ENCODE measurements at places on chromosomes 3 and 15.

DNA sequence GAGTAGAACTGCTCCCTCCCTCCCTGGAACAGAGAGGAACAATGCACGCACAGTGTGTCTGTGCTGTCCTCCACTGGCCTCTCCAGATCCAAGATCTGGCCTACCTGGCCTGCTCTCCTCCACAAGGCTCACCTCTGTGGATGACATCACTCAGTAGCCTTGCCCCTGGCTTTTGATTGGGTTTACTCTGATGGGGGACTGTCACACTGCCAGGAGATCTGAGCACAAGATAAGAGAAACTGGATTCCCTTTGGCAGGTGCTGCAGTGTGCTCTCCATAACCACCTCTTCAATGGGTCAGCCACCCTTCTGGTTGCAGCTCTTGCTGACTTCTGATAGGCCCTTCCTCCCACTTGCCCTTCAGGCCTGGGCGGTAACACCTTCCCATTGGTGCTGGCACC is 22.6 kb upstream of the ANO10 start:
- no peak for DNase-seq

DNA sequence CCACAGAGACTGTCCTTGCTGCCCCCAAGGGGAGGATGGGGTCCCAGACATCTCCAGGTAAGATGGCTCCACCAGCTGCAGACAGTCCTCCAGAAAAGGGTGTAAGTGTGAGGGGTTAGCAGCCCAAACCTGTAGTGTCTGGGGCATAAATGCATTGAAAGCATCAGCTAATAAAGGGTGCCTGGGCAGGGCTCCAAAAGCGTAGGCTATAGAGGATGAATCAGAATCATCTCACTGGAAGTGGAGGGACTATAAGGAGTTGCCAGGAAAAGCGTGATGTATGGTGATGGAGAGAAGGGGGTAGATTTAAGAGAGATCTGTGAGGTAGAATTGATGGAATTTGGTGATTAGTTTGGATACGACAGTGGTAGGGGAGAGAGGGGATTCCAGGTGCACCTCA is 79.9 kb upstream of the ONECUT1 start:
- no peak for DNase-seq

DNA sequence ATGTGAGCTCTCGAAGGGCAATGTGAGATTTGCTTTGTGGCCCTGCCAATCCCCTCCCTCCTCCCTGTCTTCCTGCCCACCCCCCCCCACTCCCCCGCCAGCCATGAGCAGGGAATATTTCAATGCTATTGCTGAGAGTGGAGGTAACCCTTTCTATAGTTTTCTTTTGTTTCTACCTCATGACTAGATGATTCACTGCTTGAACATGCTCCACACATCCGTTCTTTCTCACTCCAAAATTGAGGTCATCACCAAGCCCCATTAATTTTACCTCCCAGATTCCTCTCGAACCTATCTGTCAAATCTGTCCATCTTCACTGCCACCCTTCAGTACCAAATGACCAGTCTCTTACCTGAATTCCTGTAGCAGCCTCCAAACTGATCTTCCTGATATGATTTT is 12.2 kb downstream of the ZNF774 start:
- peak; percentile 75 for DNase-seq

DNA sequence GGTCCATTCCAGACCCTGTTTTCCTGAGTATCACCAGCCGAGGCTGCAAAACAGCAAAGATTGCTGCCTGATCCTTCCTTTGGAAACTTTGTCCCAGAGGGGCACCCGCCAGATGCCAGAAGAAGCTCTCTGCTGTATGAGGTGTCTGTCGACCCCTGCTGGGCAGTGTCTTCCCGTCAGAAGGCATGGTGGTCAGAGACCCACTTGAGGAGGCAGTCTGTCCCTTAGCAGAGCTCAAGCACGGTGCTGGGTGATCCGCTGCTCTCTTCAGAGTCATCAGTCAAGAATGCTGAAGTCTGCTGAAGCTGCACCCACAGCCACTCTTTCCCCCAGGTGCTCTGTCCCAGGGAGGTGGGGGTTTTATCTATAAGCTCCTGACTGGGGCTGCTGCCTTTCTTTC is 1121.2 kb downstream of the NSUN3 start:
- no peak for DNase-seq

DNA sequence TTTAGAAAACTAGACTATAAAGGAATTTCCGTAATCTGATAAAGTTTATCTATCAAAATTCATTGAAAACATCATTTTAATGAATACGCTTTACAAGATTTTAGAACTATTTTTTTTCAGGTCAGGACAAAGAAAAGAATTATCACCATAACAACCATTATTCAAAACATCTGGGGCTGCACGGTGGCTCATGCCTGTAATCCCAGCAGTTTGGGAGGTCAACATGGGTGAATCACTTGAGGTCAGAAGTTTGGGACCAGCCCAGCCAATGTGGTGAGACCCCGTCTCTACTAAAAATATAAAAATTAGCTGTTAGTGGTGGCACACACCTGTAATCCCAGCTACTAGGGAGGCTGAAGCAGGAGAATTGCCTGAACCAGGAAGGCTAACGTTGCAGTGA is 260.4 kb downstream of the WNT5A start:
- DNase-seq = no peak

DNA sequence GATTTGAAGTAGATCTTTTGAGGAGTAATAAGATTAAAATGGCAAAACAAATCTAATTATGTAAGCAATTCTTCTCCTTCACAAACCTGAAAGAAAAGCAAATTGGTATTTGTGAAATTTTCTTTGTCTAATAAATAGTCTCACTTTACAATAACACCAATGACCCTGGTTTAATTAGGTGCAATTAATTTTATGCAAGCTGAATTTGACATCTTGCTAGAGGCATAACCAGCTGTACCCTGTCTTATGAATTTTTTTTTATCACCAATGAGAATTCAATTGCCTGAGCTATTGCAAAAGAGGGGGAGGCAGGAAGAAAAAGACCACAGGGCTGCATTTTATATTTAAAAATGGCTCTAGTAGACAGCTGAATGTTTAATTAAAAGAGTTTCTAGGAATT is 113.5 kb upstream of the IL12A start:
- no peak for DNase-seq
